Hypothalamus (tissue), 51 donors: ENCODE measurements at places on chromosomes 16 and 17.

DNA sequence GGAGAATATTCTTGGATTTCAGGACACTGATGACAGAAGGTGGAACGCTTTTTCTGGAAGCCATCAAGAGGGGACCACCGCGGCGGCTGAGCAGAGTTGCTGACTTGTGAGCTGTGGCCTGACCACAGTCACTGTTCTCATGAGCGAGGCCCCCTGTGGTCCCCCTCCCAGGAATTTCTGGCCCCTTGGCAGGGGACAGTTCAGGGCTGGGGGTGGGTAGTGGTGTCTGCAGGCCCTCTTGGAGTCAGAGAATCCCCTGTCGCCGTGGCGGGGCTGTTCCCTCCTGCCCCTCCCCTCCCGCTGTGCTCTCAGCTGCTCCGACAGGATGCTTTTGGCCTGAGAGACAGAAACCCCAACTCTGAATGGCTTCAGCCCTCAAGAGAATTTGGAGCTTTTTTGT lies 292.0 kb downstream of the SEC14L1 start:
- DNase-seq: no peak

GRCh38 chr16:13193721-13194120 lies 292.3 kb downstream of the SHISA9 start:
- DNase-seq: no peak

DNA sequence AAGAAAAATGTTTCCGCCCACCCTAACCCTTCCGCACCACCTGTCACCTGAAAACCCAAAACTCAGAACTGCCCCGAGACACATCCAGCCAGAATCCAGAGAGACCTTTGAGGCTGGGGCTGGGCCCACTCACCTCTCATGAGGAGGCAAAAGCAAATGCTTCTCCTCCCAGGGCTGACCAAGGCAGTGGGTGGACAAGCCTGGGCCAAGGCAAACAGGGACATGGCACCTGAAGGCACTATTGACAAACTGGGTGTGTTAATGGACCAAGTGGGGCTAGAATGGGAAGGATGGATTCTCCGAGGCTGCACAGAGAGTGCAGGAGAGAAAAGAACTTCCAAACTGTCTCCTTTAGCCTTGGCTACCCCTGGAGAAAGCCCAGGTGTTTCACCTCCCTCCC lies 54.4 kb downstream of the SOX9 start:
- DNase-seq: no peak

DNA sequence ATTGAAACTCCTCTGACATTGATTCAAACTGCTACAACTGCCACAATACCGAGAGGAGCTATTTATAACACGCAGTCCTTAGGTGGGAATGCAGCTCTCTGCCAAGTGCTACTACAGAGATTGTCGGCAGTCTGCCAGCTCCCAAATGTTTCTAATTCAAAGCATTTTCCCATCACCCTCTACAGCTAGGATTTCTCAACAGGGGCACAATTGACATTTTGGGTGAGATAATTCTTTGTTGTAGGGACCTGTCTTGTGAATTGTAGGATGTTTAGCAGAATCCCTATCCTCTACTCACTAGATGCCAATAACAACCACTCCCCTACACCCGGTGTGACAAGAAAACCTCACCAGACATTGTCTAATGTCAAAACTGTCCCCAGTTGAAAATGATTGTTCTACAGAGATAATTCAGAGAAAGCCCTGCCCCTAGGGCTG lies 7.8 kb upstream of the N4BP1 start:
- no peak for DNase-seq

GRCh38 chr17:6639586-6640535 lies 650 bp downstream of the KIAA0753 start:
- no peak for DNase-seq
